ENCODE measurements at places on chromosomes 2 and 18.

GRCh38 chr2:189548666-189549448 is 31.7 kb downstream of the SLC40A1 start:
- no peak for DNase-seq

- DNase-seq, result no peak
Observed at GRCh38 chr2:133682906-133683305, 114.6 kb upstream of the NCKAP5 start.

GRCh38 chr2:229265727-229266126 is 5.4 kb downstream of the PID1 start:
- no peak for DNase-seq

DNA sequence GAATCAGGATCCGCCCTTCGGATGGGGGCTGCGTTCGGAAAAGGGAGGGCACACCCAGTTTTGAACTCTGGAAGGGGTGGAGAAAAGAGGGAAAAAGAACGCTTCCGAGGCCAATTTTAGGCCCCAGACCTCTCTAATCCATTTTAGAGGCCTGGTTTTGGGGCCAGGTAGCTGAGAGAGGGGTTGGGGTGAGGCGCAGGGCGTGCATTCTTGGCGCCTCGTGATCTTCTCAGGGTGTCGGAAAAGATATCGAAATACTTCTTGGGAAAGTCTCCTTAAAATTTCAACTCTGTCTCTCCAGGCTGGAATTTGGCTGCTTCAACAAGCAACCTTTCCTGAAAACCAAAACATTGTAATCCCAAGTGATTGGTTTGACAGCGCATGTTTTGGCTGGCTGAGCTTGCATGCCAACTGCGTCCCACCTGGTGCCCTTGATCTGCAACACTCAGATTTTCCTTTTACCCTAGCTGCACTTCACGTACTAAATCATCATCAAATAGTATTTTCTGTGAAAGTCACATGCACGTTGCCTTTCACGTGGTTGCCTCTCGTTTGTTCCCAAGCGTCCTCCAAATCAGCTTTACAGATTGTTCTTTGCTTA is 864 bp upstream of the XPO1 start:
- peak; percentile 57 for DNase-seq

GRCh38 chr18:21262979-21263378 is 20.9 kb downstream of the GREB1L start:
- no peak for DNase-seq

DNA sequence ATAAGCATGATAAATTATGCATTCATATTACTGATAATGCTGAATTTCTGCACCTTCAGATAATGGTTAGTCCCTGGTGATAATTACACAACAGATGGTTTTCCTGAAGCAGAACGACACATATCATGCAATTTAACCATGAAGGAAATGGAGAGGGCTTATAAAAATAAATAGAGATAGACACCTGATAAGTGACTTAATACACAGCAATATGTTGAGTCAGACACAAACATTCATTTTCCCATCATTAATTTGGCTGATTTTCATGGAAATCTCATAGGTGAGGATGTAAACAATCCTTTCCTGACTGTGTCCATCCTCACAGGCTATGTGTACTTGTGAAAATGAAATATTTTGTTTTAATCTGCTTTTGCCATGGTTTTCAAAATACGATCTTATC is 36.9 kb upstream of the DSEL start:
- no peak for DNase-seq

DNA sequence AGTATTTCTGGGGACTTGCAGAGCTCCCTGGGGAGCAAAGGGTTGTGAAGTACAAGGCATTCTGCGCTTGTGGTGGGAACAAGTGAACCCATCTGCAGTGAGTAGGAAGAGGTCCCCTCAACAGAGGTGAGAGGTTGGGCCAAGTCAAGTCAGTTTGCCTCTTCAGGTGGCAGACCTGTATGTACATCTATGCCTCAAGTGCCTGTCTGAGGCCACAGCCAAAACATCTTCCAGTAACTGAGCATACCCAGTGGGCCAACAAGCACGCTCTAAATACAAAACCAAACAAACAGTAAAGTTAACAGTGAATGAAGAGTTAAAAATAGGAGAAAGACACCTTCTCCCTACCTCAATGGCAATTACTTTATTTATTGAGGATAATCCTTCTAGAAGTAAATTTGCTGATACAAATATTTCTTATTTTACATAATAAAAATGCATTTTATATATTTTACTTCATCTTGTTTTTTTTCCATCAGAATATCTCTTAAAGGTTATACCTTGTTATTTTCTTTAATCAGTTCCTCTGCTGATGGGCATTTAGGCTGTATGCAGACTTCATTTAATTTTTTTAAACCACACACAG is 2.5 kb downstream of the GYPC start:
- DNase-seq, result no peak

DNA sequence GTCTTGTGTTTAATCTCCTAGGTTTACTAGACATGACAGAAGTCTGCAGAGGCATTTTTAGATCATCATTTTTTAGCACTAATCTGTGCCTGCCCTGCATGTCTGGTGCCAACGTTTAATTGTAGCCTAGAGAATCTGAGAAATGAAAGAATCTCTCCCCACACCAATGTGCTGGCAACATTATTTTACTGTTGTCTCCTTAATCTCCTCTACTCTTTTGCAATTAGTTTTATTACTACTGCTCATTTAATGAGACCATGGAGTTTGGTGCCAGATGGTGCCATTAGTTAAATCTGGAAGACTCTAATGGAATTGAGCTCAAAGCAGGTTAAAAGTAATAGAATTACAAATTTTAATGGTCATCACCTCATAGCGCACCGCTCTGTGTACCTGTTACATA is 4.0 kb upstream of the SPP2 start:
- DNase-seq, result no peak

- DNase-seq, result no peak
Observed at GRCh38 chr2:223300326-223300725, 248.3 kb downstream of the KCNE4 start.

GRCh38 chr18:63260380-63260754 is 59.2 kb downstream of the BCL2 start:
- DNase-seq, result no peak

DNA sequence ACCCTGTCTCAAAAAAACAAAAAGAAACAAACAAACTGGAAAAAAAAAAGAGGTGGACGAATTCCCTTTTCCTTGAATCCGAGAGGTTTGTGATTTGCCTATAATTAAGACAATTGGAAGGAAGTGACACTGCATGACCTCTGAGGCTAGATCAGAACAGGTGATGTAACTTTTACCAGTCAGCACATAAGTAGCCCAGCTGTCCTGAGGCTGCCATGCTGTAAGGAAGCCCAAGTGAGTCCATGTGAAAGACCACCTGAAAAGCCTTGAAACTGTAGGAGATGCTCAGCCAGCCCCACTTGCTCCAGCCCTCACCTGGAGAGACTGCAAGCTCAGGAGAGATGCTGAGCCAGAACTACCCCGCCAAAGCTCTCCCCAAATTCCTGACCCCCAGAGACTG is 166.8 kb downstream of the TGIF1 start:
- no peak for DNase-seq

DNA sequence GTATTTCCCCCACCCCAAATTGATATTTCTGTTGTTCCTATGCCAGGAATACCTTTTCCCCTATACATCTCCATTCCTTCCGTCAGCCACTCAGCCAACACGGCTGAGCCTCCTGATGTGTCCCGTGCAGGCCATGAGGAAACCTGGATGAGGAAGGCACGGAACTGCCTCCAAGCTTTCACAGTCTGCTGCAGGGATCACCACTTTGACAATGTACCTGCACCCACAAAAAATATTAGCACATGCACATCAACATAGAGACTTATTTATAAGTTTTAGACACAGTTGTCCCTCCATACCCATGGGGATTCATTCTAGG is 101.4 kb upstream of the PPP1CB start:
- DNase-seq, result no peak

DNA sequence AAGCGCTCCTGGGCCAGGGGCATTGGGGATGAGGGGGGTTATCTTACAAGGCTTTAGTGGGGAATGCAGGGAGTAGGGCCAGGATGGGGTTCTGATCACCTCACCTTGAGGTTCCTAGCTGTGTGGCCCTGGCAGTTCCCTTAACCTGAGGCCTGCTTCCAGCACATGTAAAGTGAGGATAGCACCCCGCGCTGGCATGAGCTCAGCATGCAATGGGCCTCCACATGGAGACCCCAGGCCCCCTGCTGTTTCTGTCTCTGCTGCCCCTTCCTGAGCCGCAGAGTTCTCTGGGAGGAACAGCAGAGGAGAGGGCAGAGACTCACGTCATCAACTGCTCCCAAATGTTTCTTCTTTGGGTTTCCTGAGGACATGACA is 8.6 kb upstream of the TEX51 start:
- no peak for DNase-seq

GRCh38 chr18:46400449-46400848 is 256.6 kb downstream of the LOXHD1 start:
- no peak for DNase-seq

DNA sequence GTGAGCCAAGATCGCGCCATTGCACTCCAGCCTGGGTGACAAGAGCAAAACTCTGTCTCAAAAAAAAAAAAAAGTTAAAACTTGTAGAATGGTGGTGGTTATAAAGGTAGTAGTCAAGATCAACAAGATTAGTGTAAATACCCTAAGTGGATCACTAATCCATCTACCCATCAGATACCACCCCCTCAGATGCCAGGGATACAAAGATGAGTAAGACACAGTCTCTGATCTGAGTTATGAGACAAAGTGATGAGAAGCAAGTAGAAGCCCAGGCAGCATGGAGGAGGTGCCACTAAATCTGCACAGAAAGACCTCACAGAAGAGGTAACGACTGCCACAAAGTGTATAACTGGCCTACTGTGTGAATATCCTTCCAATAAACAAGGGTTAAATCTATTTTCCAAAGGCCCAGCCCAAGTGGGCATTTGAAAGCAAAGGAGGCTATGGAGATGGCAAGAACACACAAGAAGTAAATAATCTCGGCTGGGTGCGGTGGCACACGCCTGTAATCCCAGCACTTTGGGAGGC is 20.2 kb downstream of the NFE2L2 start:
- no peak for DNase-seq

DNA sequence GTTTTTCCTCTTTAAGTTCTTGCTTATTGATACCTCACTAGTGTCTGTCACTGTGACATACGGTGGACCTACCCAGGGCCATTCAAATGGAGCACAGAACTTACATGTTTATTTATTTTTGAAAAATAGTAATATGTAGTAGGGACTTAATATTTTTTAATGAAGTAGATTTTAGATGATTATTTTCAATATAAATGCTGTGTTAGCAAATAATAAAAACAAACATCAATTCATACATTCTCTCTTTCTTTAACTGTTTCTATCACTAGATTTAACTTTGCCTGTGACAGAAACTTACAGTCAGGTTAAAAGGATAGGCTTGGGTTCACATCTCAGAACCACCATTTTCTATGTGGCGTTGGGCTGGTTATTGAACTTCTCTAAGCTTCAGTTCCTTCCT is 184.4 kb upstream of the RASGRP3 start:
- DNase-seq, result no peak

DNA sequence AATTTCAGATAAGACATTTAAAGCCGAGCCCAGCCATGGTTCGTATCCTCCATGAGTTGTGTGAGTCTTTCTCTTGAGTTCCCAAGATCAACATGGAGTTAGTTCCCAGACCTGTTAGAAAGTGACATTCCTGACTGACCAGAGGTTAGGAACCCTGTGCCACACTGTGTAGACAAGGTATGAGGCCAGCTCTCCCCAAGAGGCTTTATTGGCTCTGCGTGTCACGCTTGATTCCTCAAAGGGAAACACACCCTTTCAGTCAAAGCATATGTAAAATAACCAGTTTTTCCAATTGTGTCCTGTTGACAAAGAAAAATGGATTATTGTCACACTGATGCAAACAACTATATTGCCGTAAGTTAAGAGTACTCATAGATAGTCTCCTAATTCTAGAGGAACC is 1.2 kb downstream of the SULT1C3 start:
- no peak for DNase-seq

GRCh38 chr18:55455938-55456337 is 132.1 kb downstream of the TCF4 start:
- no peak for DNase-seq

DNA sequence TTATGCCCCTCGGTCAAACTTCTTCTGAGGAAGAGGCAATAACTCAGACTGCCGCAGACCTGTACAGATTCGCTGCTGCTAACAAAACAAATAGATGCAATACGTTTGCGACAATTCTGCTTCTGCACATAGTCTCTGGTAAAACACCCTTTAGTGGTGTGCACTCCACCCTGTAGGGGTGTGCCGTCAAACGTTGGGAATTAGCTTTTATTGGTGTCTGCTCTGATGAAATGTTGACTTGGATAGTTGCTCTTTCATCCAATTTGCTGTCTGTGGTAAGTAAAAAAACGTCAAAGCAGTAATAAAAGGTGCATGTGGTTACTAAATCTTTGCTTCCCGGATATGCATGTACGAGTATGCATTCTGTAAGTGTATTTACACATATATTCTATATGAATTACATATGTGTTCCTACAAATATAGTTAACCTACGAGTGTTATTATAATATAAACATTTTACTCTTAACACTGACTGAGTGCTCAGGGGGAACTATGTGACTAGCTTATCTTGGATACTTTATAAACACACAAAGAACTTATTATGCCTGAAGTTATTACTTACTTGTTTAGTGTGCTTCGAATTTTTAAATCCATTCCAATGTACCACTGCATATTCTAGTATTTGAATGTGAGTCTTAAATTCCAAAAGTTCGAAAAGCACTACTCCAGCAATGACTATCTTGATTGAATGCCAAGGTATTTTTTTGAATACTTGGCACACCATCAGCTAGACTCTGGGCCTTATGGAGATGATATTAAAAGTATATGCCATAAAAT is 610.2 kb downstream of the ZEB2 start:
- no peak for DNase-seq

GRCh38 chr18:37465958-37466357 is 99.6 kb downstream of the CELF4 start:
- no peak for DNase-seq

DNA sequence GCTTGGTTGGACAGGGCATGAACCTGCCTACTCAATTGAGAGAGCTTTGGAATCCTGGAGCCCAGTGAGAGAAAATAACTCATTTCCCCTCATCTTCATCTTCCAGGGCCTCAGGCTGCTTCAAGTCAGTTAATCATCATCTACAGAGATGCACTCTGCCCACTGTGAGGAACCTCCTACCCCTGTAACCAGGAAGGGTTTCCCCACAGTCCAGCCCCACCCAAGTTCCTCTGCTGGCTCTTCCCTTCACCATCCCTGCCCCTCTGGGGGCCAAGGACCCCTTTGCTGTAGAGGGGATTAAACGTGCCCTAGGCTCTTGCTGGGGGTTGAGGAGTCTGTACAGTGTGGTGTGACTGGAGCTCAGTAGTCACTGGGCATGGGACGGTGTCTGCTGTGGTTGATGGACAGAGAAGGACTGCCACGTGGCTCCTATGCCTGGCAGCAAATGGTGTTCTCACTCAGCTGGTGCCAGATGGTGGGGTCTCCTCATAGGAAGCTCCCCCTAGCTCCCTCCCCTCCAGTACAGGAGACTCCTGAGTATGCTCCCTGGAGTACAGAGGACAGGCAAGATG is 29.5 kb upstream of the LGALSL start:
- no peak for DNase-seq

- DNase-seq, result no peak
Observed at GRCh38 chr18:25726298-25726697, 364.1 kb downstream of the SS18 start.

GRCh38 chr2:69126341-69126740 is 113.4 kb downstream of the ANTXR1 start:
- DNase-seq, result no peak

GRCh38 chr2:240435457-240435947 is at the start of gene GPC1:
GPC1 (plus strand) TSS chr2:240435663; CDS start chr2:240435919, 256 bp downstream.
- peak; percentile 49 for DNase-seq

GRCh38 chr2:164890544-164890943 is 48.9 kb upstream of the COBLL1 start:
- no peak for DNase-seq
